Astrocyte of the spinal cord (primary cell): ENCODE measurements at places on chromosomes 3 and 15.
A peak's percentile ranks its signal among the peaks of the same experiment; 100 is the strongest.

DNA sequence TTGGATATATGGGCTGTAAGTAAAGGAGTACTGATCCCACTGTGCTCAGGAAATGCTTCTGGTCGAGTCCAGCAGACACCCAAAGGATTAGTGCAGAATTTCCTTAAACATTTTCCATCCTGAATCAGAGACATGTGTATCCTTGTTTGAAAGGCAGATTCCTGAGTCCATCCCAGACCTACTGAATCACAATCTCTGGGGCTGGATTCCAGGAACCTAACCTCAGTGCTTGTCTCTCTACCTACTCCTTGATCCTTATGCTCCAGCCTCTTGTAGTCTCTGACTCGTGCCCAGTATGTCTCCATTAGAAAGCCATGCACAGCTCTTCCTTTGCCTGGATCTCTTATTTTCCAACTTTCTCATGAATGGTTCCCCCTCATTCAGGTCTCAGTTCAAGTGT lies 585.8 kb downstream of the NLGN1 start:
- DNase-seq: peak; percentile 10

GRCh38 chr15:61063875-61064320 lies 165.2 kb downstream of the RORA start:
- DNase-seq: no peak

DNA sequence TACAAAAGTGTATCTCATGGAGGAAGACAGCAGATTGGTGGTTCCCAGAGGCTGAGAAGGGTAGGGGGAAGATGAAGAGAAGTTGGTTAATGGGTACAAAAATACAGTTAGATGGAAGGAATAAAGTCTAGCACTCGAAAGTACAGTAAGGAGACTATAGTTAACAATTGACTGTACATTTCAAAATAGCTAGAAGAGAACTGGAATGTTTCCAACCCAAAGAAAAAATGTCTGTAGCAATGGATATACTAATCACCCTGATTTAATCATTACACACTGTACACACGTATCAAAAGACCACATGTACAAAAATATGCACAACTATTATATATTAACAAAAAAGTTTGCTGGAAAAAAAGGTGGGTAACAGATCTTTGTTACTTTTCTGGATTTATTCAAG lies 57.3 kb downstream of the THRB start:
- DNase-seq: no peak

- no peak for DNase-seq
These were observed 210.7 kb upstream of the NSMCE3 start for GRCh38 chr15:29480278-29480677.

DNA sequence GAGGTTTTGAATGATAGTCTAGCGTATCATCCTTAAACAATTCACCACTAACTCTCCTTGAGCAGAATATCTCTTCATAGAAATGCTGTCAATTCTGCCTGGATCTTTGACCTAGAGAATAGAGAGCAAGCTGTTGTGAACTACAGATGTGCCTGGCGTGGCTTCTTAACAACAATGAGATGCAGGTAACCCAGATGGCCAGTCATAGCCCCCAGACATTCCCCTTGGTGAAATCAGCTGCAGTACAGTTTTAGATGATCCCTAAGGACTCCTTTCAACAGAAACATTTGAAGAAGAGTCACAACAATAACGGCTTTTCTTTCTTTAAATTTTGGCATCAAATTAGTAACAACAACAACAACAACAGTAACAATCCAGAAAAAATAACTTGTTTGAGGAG lies 1041.3 kb downstream of the ROBO1 start:
- DNase-seq: no peak
